ENCODE measurements at places on chromosomes 12 and 14.

DNA sequence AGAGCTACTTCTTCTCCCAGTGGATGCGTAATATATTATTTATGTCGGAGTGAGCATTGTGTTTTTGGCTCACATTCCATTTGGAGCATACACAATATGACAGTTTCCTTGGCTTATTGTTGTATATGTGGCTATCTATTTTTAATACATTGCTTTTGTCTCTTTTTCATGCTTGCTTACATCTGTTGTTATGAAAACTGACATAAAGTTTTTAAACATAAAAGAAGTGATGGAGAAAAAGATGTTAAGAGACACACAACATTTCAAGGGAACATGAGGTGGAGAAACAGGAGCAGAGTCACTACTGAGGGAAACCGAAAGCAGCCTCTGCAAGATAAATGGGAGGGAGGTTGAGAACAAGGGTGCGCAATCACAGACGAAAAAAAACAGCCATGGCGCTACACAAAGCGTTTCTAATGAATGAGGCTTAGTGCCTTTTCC lies 228.4 kb upstream of the NPAS3 start:
- DNase-seq: no peak

- no peak for DNase-seq
Observed at GRCh38 chr12:89064151-89064550, 288.1 kb downstream of the DUSP6 start.

GRCh38 chr12:132955094-132956010 lies 754 bp downstream of the ZNF605 start:
- peak; percentile 6 for DNase-seq

GRCh38 chr14:51059032-51059431 lies 35.9 kb downstream of the TRIM9 start:
- no peak for DNase-seq

DNA sequence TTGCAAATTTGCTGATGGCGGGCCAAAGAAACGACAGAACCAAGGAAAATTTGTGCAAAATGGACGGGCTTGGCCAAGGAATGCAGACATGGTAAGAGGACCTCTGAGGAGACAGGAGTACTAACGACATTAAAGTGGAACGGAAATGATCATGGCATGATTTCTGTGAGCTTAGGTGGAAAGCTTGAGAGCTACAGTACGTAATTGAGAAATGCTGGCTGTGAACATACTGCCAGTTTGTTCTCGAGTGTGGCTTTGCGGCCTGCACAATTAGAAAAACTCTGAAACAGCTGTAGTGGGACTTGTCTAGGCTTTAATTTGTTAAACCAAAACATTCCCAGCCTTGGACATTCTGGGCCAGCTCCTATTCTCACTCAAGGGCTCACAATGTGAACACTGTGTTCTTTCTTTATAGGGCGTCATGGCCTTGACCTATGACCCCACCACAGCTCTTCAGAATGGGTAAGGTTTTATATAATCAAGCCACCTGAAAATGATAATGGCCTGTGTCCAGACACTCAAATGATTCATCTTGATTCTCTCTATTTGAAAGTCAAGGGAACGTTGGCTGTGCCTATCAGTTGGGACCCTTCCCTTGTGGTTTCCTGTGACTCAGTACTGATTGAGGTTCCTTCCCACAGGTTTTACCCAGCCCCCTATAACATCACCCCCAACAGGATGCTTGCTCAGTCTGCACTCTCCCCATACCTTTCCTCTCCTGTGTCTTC lies 48.5 kb downstream of the BAZ2A start:
- DNase-seq: no peak

- peak; percentile 8 for DNase-seq
Observed at GRCh38 chr14:63542231-63542999, 762 bp downstream of the PPP2R5E start.

- no peak for DNase-seq
Observed at GRCh38 chr14:89190765-89191513, 226.1 kb downstream of the FOXN3 start.

DNA sequence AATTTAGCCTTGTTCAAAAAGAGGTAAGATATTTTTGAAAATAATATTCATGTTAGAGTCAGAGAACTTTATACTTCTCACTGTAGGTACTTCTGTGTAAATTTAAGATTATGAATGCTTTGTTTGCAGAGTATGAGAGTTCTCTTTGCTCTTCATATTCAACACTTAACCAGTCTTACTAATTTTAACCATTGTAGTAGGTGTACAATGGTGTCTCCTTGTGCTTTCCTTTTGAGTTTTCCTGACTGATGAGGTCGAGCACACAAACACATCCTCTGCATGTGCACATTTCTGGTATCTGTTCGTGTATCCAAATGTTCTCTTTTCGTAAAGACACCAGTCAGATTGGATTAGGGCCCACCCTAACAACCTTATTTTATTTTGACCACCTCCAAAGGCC lies 45.8 kb downstream of the MIA2 start:
- DNase-seq: no peak

DNA sequence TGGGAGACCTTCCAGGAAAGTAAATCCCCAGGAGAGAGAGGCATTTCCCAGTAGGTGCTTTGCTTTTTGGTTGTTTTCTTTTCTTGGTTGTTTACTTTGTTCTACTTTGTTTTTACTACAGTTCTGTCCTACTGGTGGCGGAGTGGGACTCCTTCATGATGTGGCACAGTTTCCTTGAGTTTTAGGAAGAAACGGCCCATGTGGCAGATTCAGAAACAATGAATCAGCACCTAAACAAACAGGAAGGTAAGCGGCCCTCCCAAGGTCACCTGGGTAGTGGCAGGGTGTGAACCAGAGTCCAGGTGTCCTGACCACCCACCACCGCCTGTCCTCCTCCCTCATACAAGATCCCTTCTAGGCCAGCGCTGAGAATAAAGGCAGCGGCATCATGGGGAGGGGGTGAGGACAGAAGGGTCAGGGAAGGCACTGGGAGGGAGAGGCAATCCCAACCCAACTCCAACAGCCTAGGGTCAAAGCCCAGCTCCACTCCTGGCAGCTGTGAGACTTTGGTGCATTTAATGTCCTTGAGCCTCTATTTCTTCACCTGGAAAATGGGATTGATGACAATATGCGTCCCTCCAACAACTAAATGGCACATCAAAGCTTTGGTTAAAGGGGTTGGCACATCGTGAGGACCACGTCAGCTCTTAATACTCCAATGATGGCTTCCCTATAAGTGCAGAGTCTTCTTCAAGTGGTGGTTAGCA lies 111.5 kb upstream of the BCL2L14 start:
- no peak for DNase-seq

DNA sequence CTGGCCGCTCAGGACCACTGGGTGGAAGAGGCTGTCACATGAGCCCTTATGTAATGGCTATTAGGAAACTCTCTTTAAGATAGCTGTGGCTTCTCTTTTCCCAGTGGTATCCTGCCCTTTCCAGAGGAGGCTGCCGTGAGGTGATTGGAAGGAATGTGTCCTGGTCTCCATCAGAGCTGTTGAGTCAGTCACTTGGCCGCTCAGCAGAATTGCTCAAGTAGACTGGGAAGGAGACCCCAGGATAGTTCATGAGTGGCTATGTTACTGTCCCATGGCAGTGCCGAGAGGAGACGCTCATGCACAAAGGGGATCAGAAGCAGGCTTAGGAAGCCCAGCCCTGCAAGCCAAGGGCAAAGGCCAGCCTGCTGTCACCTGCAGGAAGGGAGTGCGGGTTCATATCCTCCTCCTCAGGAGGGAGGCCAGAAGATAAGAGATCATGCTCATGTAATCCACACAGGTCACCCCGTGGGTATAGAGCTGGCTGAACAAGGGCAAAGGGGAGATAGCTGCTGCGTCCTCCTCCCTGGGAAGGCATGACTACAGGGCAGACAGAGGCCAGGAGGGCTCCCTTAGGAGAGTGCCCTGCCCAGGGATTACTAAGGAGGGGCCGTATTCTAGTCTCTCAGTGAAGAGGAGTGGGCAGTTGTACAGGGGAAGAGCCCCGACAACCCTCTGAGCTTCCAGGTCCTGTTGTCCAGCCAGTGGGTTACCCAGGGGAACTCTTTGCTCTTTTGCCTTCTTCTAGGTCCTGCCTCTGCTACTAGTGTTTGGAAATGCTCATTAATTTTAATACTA lies 137.0 kb upstream of the MAX start:
- DNase-seq: no peak

- DNase-seq: no peak
Observed at GRCh38 chr12:117844114-117844830, 124.5 kb downstream of the KSR2 start.

DNA sequence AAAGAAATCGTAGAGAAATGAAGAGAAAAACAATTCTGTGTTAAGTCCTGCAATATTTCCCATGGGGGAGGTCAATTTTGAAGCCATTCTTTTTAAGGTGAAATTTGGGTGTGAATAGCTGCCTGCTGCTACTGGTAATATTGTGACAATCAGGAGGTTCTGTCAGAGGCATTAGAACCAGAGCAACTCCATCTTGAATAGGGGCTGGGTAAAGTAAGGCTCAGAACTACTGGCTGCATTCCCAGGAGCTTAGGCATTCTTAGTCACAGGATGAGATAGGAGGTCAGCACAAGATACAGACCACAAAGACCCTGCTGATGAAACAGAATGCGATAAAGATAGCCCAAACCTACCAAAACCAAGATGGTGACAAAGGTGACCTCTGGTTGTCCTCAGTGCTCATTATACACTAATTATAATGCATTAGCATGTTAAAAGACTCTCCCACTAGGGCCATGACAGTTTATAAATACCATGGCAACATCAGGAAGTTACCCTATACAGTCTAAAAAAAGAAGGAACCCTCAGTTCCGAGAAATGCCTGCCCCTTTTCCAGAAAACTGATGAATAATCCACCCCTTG lies 24.8 kb upstream of the MTHFD1 start:
- DNase-seq: no peak

DNA sequence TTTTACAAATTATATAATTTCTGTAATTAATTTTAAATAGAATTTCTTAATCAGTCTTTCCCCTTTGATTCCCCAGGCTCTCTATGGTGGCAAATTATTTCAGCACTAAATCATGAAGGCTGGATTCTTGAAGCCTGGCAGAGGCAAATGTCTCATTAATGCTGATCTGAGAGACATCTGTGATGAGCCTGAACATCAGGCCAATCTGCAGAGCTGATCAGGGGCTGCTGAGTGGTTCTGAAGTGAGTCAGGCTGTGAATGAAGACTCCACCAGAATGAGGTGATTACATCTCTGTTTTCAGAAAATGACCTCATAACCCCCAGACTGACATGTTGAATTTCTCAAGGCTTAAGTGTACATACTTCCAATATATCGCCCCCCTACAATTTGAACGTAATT lies 124.2 kb upstream of the MIS18BP1 start:
- no peak for DNase-seq

DNA sequence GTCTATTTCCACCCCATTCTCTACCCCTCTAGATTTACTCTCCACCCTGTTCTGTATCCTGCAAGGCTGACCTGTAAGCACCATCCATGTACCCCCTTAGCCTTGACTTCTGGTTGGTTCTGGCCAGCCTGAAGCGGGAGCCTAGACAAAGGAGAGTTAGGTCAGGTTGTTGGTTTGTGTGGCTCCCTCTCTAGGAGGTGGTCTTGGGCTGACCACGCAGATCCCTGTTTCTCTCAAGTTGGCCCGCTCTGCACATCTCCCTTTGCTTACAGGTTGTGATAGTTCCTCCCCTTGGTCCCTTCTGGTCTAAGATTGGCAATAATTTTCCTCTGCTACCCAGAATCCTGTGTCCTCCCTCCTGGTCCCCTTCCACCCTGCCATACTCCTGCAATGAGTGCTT lies 38.3 kb upstream of the RBM19 start:
- no peak for DNase-seq

- DNase-seq: no peak
Observed at GRCh38 chr12:122903693-122904034, 7.7 kb upstream of the VPS37B start.

DNA sequence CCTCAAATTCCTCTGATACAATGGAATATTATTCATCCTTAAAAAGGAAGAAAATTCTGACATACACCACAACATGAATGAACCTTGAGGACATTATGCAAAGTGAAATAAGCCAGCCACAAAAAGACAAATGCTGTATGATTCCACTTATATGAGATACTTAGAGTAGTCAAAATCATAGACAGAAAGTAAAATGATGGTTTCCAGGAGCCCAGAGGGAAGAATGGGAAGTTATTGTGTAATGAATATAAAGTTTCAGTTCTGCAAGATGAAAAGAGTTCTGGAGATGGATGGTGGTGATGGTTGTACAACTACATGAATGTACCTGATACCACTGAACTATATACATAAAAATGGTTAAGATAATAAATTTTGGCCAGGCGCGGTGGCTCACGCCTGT lies 18.3 kb downstream of the VWF start:
- no peak for DNase-seq

GRCh38 chr14:104081261-104081835 lies 4.2 kb upstream of the ASPG start:
- no peak for DNase-seq

DNA sequence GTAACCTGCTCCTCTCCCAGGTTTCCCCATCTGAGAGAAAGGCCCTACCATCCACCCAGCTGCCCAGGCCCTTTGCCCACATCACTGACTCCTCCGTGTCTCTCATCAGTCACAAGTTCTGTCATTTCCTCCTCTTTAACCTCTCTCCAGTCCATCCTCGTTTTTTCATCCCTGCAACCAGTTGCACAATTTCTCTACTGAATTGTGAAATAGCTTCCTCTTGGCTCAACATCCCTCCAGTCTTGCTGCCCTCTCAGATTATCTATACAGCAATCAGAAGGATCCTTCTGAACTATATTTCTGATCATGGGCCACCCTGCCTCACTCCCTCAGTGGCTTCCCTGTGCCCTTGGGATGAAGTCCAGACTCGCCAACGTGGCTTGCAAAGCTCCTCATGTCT lies 6.8 kb downstream of the FAM161B start:
- no peak for DNase-seq

- no peak for DNase-seq
Observed at GRCh38 chr14:21880918-21881317, 207.3 kb upstream of the OR4E1 start.

- DNase-seq: no peak
Observed at GRCh38 chr14:75018694-75019093, 16.0 kb downstream of the EIF2B2 start.

GRCh38 chr14:30610787-30611343 lies 11.3 kb upstream of the SCFD1 start:
- DNase-seq: no peak

GRCh38 chr12:105334001-105334400 lies 3.5 kb downstream of the C12orf75 start:
- no peak for DNase-seq

DNA sequence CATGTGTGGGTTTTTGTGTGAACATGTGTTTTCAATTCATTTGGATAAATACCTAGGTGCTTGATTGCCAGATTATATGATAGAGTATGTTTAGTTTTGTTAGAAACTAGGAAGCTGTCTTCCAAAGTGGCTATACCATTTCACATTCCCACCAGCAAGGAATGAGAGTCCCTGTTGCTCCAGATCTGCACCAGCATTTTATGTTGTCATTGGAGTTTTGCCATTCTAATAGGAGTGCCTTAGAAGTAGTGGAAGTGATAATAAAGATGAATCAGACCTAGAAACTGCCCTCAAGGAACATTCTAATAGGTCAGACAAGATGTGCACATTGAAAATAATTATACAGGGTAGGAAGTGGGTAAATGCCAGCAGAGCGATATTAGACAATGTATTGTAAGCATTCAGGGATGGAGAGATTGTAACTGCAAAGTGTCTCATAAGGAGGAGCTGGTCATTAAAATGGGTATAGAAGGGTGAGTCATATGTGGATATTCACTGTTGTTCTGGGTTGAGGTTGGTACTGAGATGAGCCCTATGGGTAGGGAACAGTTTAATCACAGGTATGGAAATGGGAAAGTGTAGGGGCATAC lies 71.4 kb downstream of the MNAT1 start:
- no peak for DNase-seq
